Stimulated activated CD8-positive, alpha-beta memory T cell treated with anti-CD3 and anti-CD28 coated beads, Interleukin-15, amount 100 ng/mL, for 1 hour (primary cell): ENCODE measurements at places on chromosomes 1 and 21.

- DNase-seq = no peak
Observed at GRCh38 chr1:229011022-229011421, 259.9 kb upstream of the RAB4A start.

DNA sequence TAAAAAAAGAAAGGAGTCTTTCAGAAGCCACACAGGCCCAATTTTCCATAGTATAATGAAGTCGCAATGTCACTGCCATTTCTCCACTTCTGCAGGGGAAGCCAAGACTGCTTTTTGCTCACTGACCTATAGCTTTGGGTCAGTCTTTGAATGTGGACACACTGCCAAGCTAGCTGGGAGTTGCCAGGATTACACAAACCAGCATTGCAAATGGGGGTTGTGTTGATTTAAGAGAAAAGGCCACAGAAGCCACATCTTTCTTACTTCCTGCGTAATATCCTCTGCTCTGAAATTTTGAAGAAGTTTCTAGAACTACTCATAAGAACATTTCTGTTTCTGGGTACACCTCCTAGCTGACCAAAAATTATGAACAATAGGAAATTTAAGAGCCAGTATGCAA is 45.8 kb upstream of the SAMSN1 start:
- DNase-seq = no peak

DNA sequence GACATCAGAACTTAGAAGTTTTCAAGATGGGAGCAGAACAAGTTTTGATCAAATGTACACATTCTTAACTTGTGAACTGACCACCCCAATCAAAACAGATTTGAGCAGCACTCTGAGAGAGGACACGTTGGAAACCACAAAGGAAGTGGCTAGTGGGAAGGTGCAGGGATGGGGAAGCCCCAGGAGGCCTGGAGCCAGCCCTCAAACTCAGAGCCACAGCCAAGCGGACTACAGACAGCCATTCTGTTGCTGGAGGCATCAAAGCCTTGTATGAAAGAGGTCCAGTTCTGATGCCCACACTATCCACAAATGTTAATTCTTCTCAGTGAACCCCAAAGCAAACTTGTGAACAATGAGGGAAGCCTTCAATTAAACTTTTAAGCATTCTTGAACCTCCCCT is 143.6 kb upstream of the RAB4A start:
- no peak for DNase-seq

DNA sequence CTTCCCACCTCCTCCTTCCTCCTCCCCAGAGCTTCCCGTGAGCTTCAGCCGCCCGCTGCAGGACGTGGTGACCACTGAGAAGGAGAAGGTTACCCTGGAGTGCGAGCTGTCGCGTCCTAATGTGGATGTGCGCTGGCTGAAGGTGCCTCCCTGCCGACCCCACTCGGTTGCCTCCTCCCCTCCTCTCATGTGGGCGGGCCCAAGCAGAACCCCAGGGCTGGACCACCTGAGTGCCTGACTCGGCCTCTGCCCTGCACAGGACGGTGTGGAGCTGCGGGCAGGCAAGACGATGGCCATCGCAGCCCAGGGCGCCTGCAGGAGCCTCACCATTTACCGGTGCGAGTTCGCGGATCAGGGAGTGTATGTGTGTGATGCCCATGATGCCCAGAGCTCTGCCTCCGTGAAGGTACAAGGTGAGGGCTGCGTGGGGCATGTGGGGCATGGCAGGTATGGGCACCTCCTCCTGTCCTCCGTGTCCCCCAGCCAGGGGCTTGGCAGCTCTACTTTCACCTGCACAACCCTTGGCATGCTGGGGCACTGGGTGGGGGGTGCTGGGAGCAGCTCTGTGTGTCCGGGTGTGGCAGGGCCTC is 69.2 kb downstream of the OBSCN start:
- DNase-seq = no peak

GRCh38 chr21:25636727-25637126 is 2.3 kb upstream of the JAM2 start:
- no peak for DNase-seq

DNA sequence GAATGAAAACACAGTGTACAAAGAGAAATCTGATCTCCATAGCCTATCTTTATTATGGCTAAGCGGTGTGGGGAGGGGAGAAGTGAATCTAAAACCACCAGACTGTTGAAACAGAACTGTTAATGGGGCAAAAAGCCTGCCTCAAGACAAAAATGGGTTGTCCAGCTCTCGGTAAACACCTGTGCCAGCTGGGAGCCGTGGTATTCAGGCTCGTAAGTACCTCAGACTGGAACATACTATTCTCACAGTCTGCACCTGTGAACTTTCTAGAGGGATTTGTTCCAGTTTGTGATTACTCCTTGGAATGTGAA is 42.7 kb upstream of the ATP1A1 start:
- DNase-seq = no peak

- DNase-seq = no peak
Observed at GRCh38 chr1:118335331-118335732, 150.3 kb upstream of the SPAG17 start.

GRCh38 chr21:46314441-46315020 is 9.1 kb downstream of the C21orf58 start:
- no peak for DNase-seq

DNA sequence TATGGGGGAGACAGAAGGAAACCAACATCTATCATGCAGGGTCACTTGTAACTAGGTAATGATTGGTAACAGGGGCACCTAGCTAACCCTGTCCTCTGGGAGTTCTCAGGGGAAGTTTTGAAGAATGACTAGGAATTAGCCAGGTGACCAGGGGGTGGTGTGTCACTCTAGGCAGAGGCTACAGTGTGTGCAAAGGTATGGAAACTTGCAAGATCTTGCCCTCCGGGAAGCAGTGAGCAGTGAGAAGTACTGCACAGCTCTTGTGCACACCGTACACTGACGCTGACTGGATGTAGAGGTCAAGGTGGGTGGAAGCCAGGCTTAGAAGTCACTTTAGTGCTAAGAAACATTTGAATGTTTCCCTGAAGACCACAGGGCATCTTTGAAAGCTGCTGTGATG is 62.9 kb upstream of the LMO4 start:
- DNase-seq = no peak

- no peak for DNase-seq
Observed at GRCh38 chr1:156842618-156843300, 16.2 kb downstream of the INSRR start.

GRCh38 chr1:213330281-213330680 is 279.2 kb downstream of the RPS6KC1 start:
- no peak for DNase-seq

DNA sequence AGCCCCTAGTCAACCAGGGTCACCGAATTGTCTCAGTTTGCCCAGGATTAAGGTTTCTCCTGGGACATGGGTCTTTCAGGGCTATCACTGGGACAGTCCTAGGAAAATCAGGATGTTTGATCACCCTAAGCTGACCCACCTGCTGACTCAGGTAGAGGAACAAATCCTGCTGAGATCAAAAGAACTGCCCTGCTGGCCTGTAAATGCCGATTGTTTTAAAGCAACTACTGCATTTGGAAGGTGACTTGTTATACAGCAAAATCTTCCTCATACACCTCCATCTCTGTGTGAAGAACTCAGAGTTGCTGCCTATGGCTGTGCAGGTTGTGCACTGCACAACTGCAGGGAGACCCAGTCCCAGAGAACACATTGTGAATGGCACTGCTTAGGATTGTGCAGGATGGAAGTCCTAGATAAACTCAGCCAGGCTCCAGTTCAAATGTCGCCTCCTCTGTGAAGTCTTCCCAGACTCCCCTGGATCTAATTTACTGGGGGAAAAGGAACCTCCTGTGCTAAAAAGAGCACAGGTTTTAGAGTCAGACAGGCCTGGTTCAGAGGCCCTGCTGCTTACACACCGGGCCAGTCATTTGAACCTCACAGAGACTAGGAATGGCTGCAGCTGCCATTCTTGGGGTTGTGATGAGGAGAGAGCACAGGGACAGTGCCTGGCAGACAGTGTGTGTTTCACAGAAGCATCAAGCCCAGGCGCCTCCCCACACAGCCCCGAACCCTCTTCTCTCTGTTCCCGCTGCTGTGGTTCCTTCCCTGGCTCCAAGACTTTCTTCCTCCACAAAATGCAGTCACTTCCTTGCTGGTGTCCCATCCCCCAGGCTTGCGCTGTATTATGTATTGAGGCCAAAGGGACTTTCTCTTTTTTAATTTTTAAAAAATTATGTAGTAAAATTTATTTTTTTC is 23.2 kb upstream of the LRP8 start:
- no peak for DNase-seq

GRCh38 chr21:39117440-39117970 is 65.7 kb downstream of the PSMG1 start:
- DNase-seq = no peak

DNA sequence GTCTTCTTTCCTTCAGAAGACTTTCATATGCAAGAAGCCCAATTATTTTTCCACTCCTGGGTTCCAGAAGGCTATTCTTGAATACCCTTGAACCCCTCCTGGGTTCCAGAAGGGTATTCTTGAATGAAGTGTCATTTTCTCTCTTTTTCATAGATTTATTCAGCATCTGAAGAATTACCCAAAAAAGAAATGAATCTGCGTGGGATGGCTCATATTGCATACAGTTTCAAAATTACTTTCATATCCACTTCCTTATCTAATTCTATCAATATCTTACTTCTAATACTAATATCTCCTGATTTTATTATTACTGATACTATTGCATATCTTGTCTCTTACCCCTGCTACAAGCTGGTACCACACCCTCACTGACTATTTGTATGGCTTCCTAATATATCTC is 22.6 kb upstream of the RABGAP1L start:
- DNase-seq = no peak

- DNase-seq = no peak
Observed at GRCh38 chr1:43711049-43711448, 3.7 kb downstream of the ST3GAL3 start.
